ENCODE measurements at places on chromosomes 6 and 20.

DNA sequence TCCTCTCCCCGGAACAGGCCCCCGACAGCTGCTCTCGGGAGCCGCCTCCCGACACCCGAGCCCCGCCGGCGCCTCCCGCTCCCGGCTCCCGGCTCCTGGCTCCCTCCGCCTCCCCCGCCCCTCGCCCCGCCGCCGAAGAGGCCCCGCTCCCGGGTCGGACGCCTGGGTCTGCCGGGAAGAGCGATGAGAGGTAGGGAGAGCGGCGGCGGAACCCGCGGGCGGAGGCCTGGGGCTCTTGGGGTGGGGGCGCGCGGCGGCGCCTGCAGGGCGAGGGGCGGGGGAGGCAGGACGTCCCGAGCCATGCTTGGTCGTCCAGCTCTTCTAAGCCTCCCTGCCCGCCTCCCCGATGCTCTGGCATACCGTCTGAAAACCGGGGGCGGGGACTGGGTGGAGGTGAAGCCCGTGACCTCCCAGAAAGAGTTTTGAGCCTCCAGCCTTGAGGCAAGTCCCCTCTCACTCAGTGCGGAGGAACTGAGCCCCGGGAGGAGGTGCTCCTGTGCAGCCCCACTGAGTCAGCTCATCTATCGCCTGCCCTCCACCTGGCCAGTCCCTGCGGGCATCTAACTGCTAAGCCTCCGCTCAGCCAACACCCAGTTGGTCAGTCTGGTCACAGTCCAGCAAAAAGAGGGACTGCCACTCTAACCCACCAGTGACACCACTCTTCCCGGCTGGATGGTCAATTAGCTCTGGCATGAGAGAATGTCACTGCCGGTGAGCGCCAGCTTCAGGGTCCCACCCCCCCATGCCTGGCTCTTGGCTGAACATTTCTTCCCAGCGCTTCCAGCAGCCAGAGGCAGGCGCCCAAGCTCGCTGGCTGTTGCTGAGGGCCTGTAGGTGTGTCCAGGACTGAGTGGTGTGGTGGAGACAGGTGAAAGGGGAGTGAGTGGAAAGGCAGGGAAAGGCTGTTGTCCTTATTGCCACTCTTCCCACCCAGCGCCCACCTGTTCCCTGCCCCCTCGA is 482 bp downstream of the DDR1 start:
- DNase-seq, result no peak

- no peak for DNase-seq
Measured at GRCh38 chr20:16390991-16391390, 182.3 kb downstream of the KIF16B start.

GRCh38 chr20:41733151-41733550 is 115.0 kb upstream of the CHD6 start:
- DNase-seq, result no peak

DNA sequence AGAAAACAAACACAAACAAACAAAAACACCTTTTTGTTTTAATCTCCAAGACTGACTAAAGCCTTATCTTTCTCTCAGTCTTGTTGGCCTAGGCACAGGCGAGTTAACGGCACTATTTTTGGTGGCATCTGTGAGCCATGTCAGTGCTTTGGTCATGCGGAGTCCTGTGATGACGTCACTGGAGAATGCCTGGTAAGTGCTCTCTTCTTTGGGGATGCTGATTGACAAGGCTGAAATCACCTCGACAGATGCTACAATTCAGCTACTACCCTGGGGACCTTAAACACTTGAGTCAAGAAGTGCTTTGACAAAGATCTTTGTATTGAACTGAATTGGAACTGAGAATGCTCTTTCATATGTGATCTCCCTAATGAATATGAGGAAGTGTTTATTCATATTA is 384.1 kb downstream of the LAMA2 start:
- no peak for DNase-seq
